Sigmoid colon (tissue), 7 donors: ENCODE measurements at places on chromosomes 3 and 15. TPM values are rescaled to one million over a fixed set of nuclear protein-coding genes. Genes with fewer than 3 reads are reported as not detected.

Gene BUB1B
- 9.6 TPM for polyA plus RNA-seq

- no peak for DNase-seq
These were observed 40.3 kb downstream of the UMPS start for GRCh38 chr3:124770336-124771082.

Gene PHLDB2
- 7.2 TPM for polyA plus RNA-seq

DNA sequence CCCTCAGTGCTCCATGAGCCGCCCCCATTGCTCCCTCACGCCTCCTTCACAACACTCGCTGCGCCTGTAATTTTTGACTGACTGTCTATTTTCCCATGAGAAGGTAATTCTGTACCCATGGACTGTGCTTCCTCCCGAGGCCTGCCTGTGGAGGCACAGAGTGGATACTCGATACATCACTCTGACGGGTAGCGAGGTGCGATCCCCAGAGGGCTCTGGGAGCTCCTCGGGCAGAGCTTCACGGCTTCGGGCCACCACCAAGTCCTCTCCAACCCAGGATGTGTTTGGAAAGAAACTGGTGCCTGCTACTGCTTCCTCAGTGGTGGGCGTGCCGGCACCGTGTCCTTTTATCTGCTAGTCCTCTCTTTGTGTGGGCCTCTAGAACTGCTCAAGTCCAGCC, 108.6 kb upstream of the DLG1 start:
- no peak for DNase-seq

Gene LDHAL6B
- polyA plus RNA-seq: not detected

Gene OSTN
- polyA plus RNA-seq: not detected

GRCh38 chr3:45219694-45220093, 6.4 kb downstream of the TMEM158 start:
- DNase-seq: no peak

Gene CPNE4
- polyA plus RNA-seq: 1.1 TPM

- no peak for DNase-seq
These were observed 11.5 kb upstream of the PARP14 start for GRCh38 chr3:122668930-122669730.

DNA sequence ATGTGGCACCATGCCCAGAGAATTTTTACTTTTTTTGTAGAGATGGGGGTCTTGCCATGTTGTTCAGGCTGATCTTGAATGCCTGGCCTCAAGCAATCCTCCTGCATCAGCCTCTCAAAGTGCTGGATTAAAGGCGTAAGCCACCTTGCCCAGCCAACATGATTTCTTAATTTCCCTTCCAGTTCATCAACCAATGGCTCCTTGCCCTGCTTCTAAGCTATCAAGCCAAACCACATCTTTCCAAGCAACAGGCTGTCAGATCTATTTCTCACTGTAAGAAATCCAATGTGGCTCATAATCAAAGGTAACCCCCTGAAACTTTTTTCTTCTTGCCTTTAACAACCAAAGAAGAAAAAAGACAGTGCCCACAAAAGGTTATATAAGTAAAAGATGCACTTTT, 204.2 kb upstream of the ICE2 start:
- no peak for DNase-seq

- no peak for DNase-seq
These were observed 30.4 kb downstream of the SLC24A1 start for GRCh38 chr15:65651831-65652749.

DNA sequence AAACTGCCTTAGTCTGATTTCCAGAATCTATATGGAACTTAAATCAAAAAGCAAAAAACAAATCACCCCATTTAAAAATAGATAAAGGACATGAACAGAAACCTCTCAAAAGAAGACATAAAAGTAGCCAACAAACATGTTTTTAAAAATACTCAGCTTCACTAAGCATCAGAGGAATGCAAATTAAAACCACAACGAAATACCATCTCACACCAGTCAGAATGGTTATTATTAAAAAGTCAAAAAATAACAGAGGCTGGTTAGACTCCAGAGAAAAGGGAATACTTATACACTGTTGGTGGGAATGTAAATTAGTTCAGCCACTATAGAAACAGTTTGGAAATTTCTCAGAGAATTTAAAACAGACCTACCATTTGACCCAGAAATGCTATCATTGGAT, 367.9 kb downstream of the ZIC4 start:
- DNase-seq: no peak

- DNase-seq: no peak
These were observed 202.3 kb upstream of the POU1F1 start for GRCh38 chr3:87478716-87479115.

- DNase-seq: peak; percentile 80
These were observed 1.8 kb downstream of the ANP32A start for GRCh38 chr15:68818769-68819494.

DNA sequence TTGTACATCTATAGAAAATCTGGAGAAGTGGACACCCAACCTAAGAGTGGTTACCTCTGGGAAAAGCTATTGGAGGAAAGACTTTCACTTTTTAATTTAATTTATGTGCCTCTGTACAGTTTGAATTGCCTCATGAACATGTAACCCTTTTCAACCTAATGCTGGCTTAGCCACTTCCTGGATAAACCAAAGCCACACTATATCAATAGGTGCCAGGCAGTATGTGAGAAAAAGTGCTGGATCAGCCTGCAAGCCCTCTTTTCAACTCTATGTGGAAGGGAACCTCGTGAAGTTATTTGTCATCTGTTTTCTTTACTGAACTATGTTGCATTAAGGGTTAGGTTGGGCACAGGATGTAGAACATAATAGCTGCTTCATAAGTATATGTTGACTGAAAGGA, 9.3 kb upstream of the TOPAZ1 start:
- no peak for DNase-seq

- DNase-seq: no peak
These were observed 306.2 kb downstream of the NLGN1 start for GRCh38 chr3:173703771-173704170.

GRCh38 chr3:134357261-134357913, 16.9 kb downstream of the AMOTL2 start:
- DNase-seq: peak; percentile 58

GRCh38 chr3:44958386-44958785, 17.6 kb downstream of the ZDHHC3 start:
- no peak for DNase-seq

Gene CIDEC
- polyA plus RNA-seq: 30.6 TPM

- DNase-seq: peak; percentile 98
These were observed at the start of gene HES1 for GRCh38 chr3:194135806-194136518. HES1 (plus strand) TSS chr3:194136148; CDS start chr3:194136381, 233 bp downstream.

GRCh38 chr3:184429786-184430185, 49.9 kb downstream of the CHRD start:
- peak; percentile 17 for DNase-seq

Gene GANC
- polyA plus RNA-seq: 19.9 TPM

DNA sequence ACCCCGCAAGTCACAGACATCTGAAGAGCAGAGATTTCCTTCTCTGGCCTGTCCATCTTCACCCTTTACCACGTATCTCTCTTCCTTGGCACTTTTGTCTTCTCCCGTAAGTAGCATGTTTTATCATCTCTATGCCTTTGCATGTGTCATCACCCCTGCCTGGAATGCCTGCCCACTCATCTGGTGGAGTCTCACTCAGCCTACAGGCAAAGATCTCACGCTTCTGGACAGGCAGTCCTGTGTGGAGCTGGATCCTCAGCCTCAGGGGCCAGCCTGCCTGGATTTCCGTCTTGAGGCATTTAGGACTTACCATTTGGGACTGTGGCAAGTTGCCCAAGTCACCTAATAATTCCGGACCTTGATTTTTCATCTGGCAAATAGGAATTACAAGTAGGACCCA, 114.3 kb upstream of the CACNA2D3 start:
- no peak for DNase-seq

DNA sequence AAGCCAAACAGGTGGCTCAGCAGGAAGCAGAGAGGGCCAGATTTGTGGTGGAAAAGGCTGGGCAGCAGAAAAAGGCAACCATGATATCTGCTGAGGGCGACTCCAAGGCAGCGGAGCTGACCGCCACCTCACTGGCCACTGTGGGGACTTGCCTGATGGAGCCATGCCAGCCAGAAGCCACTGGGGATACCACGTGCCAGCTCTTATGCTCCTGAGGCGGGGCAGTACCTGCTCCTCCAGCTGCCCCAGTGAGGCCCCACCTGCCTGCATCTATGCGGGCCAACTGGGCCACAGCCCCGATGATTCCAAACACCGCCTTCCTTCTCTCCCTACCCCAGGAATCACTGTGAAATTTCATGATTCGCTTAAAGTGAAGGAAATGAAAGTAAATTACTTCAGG, 22.9 kb upstream of the ARIH1 start:
- no peak for DNase-seq

Gene IGF1R
- 8.5 TPM for polyA plus RNA-seq

GRCh38 chr3:100001526-100002270, 112.6 kb downstream of the FILIP1L start:
- DNase-seq: no peak

Gene TADA3
- polyA plus RNA-seq: 87.1 TPM

DNA sequence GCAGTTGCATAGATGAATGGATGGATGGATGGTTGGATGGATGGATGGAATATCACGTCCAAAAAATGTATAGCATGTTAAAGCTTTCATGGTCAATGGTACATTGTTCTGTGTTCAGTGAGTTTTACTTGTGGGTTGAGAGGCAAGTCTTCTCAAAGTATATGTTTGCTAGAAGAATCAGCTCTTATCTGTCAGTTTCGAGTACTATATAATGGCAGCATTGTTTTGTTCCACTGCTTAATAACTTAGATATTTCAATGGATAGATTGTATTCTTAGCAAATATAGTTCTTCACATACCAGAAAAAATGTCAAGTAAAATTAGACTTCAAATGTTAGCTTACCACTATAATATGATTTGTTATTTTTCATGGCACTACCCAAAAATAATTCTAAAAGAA, 100.9 kb upstream of the CDIN1 start:
- DNase-seq: no peak

Gene FGD5
- polyA plus RNA-seq: 2.1 TPM

DNA sequence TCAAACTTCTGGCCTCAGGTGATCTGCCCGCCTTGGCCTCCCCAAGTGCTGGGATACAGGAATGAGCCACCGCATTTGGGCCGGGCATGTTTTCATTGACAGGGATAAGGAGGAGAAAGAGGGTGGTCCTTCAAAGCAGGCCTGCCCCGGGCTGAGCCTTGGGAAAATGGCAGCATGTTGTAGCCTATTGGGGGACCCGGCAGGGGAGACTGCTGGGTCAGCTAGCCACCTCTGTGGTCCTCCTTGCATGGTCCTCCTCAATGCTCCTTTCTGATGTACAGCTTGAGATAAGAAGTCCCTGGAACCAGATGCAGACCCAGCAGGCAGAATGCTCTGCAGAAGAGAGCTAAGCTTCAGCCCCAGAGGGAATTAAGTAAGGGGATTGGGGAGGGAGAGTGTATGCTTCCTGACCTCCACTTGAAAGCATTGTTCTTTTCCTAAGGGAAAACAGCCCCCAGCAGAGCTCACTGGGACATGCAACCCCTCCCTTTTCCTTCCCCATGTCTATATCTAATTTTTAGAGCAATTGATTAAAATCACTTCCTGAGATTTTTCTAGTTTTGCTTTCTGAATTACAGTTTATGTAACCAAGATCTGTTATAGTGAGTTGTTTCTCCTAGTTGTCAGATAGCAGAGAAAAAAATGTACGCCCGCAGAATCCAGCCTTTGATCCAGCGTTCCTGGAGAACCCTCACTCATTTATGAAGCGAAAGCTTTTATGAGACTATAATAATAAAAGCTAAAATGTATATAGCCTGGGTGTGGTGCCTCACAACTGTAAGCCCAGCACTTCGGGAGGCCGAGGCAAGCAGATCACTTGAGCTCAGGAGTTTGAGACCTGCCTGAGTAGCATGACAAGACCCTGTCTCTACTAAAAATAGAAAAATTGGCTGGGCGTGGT, 48.7 kb upstream of the VILL start:
- DNase-seq: no peak

Gene COLQ
- 1.7 TPM for polyA plus RNA-seq

DNA sequence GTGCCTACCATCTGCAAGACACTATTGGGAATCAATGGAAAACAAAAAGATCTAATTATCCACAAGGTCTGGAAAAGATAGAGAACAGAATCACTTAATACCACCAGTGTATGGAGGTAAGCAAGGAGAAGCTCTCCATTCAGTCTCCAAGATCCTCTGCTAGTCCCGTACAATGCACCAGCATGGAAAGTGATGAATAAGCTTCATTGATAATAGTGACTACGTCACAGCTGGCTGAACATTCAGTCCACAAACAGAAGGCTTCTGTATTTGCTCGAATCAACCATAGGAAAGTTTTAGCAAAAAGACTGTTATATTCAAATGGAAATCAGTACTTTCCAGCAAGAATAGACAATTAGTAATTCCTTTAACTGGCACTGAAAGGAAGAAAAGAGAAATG, 42.9 kb downstream of the IGSF11 start:
- DNase-seq: no peak

GRCh38 chr3:177466074-177466473, 268.8 kb upstream of the TBL1XR1 start:
- no peak for DNase-seq

DNA sequence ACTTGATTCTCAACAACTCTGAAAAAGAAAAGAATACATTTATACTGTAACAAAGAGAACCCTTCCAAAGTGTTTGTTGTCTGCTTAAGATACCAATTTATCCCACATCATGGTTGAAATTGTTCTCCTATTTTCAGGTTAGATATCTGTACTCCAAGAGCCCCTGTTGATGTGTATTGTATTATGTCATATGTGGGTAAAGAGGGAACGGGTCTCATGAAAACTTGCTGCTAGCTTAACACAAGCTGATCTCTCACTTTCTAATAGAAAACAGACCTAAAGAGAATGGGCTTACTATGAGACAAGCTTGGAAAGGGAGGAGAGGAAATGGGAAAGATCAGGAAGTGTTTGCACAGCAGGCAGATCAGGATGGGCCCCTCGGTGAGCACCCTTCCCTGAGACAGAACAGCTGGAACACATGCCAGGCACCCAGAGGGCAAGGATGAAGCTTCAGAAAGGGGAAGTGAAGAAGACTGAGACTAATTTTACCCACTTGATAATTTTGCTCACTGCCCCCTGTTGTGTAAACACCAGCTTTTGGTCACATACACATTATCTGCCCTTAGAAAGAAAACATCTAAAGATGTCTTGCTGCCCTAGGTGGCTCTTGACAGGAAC, 747.9 kb upstream of the CCDC54 start:
- DNase-seq: no peak

GRCh38 chr3:69710153-69710977, 28.9 kb upstream of the MITF start:
- DNase-seq: no peak

Gene TICRR
- polyA plus RNA-seq: 3.5 TPM

- no peak for DNase-seq
These were observed 98.9 kb downstream of the C3orf38 start for GRCh38 chr3:88248658-88249057.

DNA sequence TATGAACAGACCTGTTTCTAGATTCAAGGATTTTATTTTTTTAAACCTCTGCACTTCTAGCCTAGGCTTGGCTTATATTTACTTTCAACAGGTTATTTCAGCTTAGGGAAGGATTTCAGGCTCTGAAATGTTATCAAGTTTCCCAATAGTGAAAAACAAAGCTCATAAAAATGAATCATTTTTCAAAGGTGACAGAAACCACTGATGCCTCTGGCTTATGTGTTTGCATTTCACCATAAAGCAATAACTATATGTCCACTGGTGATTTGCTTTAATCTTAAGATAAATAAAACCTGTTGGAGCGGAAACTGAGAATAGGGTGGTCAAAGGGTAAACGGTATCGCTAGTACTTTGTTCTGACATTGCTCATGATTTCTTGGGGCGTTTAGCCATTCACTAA, 141.2 kb upstream of the LRIG1 start:
- DNase-seq: no peak

GRCh38 chr3:190436331-190436730, 13.4 kb downstream of the TMEM207 start:
- no peak for DNase-seq

Gene CHST2
- polyA plus RNA-seq: 0.92 TPM
